IPS DF 6.9 (cell line): ENCODE measurements at places on chromosomes 1 and 21.

DNA sequence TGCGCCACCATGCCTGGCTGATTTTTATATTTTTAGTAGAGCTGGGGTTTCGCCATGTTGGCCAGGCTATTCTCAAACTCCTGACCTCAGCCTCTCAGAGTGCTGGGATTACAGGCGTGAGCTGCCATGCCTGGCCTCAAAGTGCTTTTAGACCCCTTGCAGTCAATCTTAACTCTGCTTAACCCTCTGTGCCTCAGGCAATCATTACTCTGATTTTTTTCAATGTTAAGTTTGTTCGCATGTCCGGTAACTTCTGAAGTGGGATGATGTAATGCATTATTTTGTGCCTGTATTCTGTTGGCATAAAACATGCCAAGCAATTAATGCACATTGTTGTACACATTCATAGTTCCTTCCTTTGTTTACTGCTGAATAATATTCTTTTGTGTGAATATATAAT is 18.6 kb downstream of the SMG7 start:
- no peak for DNase-seq

DNA sequence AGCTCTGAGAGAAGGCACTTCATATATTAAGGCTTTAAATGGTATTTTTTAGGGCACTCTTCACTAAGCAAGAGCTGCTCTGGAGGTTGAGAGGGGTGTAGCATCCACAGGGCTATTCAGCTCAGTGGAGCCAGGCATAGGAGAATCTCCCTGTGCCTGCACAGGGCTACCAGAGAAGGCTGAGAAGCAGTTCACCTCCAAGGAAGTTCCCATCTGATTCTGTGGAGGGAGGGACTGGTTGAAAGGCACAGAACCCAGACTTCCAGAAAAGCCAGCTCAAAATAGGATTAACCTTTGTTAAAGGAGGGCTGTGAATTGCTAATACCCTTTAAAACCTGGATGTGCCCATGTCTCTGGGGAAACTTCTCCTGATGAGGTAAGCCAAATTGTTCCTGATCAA is 304.5 kb downstream of the TTLL7 start:
- no peak for DNase-seq

DNA sequence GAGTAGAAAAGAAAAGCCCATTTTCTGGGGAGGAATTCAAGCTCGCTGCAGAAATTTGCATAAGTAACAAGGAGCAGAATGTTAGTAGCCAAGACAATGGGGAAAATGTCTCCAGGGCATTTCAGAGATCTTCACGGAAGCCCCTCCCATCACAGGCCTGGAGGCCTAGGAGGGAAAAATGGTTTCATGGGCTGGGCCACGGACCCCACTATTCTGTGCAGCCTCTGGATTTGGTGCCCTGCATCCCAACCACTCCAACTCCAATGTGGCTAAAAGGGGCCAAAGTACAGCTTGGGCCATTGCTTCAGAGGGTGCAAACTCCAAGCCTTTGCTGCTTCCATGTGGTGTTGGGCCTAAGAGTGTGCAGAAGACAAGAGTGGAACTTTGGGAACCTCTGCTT is 43.1 kb downstream of the NTPCR start:
- no peak for DNase-seq

DNA sequence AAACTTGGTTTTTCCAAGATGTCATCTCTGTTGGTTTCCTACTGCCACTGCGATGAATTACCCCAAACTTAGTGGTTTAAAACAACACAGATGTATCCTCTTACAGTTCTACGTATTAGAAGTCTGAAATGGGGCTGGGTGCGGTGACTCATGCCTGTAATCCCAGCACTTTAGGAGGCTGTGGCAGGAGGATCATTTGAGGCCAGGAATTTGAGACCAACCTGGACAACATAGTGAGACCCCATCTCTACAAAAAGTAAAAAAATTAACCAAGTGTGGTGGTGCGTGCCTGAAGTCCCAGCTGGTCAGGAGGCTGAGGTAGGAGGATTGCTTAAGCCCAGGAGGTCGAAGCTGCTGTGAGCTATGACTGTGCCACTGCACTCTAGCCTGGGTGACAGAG is 57.2 kb upstream of the GRHL3 start:
- DNase-seq, result no peak

GRCh38 chr1:201405484-201405831 is 6.3 kb upstream of the LAD1 start:
- DNase-seq, result no peak

- DNase-seq, result no peak
Observed at GRCh38 chr21:44583800-44584147, 3.4 kb upstream of the KRTAP10-5 start.
